ENCODE measurements at places on chromosomes 11 and 22.

DNA sequence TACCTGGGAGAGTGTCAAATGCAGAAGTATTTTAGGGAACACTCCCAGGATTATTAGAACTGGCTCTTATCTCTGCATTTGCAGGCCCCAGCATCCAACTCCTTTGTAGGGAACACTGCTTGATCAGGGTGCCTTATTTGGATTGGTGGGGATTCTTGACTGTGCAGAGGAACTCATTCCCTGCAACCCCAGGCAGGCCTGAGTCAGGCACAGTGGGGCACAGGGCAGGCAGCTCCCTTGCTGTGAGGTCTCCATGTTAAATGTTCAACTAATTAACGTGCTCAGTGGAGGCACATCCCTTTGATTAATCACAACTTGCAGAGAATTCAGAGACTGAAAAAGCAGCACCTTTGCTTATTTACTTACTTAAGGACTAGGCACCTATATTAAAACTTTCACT, 102.3 kb upstream of the TENM4 start:
- DNase-seq, result no peak

DNA sequence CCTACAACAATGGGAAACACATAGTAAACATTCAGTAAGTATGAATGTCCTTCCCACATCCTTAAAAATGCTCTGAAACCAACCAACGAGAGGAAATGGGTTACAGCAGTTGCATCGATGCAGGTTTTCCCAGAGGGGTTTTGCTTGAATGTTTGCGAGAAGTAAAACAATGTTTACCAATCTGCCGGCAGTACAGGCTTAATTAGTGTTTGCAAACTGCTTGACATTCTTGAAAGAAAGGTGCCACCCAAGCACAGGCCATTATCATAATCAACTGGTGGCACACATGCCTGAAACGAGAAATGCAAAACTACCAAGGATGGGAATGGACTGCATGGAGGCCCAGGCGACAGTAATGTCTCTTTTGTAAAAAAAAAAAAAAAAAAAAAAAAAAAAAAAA, 27.1 kb upstream of the OPCML start:
- no peak for DNase-seq

- DNase-seq, result peak; percentile 78
Measured at GRCh38 chr22:21982338-21982965, at the start of gene TOP3B. TOP3B (minus strand) TSS chr22:21982787; CDS start chr22:21975709, 7,078 bp downstream.

- no peak for DNase-seq
Measured at GRCh38 chr22:47665151-47665550, 902.7 kb downstream of the TBC1D22A start.

DNA sequence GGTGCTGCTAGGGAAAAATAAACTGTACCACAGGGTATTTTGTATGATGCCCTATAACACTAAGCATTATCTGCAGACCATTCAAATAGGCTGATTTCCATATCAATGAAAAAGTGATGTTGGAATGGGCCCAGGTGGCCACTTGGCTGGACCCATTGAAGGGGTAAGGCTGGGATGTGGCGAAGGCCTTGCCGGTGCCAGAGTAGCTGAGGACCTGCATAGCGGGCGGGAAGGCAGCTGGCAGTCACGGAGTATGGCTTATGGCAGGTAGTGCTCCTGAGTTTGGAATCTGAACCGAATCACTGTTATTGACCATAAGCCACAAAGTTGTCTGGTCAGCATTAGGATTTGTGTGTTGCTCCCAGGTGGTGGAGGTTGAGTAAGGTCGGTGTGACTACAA, 131.0 kb downstream of the MICAL2 start:
- no peak for DNase-seq

DNA sequence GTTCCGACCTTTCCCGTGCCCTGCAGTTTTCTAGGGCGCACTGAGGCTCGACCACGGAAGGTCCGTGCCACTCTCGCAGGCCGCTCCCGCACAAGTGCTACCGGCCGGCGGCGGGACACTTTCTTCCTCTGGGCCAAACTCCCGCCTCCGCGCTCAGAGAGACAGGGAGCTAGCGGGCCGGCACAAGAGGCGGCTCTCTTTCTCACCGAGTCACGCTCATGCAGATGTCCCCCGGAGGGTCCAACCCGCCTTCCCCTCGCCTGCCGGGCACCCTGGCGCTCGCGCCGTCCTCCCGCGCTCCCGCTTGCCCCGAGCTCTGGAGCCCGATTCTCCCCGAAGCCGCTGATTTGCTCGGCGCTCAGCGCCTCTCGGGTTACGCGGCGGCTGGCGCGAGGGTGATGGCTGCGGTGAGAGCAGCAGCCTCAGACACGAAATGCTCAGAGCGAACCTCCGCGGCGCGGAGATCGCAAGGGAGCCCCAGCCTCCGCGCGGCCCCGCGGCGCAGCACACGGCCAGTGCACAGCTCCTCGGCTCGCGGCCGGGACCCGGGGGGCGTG, 1.0 kb downstream of the LMO1 start:
- DNase-seq, result peak; percentile 48

DNA sequence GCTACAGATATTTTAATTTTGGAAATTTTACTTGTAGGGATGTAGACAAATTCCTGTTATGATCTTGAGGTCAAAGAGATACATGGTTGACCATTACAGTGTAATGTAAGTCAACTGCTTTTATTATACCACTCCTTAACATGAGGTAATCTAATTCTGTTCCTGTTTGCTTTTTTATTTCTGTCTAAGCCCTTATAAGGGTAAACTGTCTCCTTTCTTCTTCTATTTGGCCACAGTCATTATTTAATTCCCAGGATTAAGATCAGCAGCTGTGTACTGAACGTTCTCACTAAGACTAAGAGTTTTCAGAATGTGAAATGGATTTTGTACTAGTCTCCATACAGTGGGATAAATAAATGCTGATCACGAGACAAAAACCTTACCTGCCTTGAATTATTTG, 32.8 kb downstream of the C2CD3 start:
- no peak for DNase-seq

DNA sequence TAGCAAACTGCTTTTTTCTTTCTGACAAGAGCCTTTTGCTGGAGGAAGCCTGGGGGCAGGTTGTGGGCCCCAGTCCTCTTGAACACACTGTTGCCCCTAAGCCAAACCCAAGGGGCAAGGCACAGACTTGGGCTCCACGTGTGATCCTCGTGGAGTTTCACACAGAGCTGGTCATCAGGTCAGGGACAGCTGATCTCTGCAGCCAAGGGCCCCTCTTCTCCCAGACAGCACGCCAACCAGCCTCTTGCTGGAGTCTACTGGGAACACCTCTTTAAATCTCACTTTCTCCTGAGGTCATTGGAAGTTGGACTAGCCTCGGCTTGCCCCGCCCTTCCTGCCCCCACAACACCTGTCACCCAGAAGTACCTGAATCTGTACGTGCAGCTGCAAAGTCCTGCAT, 39.8 kb downstream of the C11orf58 start:
- no peak for DNase-seq

DNA sequence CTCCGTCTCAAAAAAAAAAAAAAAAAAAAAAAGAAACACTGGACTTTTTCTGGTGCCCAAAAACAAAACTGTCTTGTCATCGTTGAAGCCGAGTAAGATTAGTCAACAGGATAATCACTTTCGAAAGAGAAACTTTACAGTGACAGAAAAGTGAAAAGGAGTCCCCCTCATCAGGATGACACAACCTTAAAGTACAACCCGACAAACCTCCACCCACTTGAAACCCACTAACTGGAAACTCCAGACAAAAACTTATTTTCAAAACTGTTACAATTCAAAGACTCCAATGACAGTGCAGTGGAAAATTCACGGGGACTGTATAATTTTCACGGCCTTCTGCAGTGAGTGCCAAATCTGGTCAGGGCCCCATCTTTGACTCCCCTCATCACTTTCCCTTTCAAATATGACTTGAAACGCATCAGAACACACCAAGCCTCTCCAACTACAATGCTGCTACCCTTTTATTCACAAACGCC, 1.3 kb downstream of the DENND5A start:
- DNase-seq, result no peak

DNA sequence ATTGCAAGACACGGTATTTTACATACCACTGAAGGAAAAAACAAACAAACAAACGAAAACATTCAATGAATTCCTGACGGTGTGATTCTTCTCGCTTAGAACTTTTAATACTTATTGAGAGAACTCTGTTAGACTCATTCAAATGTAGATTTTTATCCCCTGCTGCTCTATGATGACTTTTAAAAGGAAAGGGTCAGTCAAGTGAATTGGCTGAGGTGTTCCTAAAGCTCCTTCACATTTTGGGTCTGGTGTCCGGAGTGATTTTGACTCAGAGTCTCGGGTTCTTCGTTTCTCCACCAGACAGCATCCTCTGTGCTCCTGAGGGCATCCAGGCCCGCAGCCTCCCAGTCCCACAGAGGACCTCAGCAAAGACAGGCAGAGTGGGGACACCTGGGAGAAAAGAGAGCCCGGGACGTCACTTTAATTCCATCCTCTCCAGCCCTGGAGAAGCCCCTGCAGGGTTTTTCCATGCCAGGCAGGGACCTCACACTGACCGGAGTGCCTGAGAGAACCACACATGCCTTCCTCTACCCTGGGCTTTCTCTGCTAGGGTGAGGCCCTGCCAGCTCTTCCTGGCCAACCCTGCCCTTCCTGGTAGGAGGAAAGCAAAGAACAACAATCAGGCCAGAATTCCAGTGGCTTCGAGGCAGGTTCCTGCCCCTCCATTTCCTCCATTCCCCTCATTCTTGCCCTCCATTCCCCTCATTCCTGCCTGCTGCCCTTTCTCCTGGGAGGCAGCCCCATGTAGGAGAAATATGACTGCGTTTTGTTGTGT, 1.4 kb upstream of the CSF2RB start:
- DNase-seq, result no peak

GRCh38 chr11:124633355-124633754, 10.7 kb downstream of the TBRG1 start:
- no peak for DNase-seq

DNA sequence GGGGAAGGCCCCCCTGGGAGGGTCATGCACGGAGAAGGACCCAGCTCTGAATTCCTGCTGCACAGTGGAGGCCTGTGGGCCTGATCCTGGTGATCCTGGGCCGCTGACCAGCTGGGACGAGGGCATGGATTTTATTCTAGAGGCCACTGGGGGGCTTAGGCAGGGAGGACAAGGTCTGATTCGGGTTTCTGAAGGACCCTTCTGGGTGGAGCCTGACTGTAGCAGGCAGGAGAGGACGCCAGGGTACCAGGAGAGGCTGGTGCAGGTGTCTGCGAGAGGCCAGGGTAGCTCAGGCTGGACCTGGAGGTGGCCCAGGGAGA, 31.3 kb downstream of the MPPED1 start:
- DNase-seq, result no peak

DNA sequence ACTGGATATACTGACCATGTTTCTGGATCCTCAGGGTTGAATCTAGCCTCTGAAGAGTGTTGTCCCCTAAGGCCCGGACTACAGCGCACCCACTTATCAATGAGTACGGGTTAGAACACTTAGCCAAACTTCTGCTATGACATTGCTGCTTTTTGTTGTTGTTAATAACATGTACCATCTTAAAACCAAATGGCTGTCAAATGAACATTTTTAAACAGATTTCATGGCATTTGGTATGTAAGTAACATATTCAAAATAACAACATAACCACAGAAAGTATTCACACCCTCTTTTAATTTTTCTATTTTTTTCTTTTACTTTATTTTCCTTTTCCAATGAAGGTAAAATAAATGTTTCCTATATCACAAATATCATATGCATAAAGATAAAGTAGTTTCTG, 1292.5 kb upstream of the TENM4 start:
- DNase-seq, result no peak

- DNase-seq, result no peak
Measured at GRCh38 chr11:76153571-76153923, 52.8 kb downstream of the WNT11 start.

- DNase-seq, result no peak
Measured at GRCh38 chr11:13205486-13205885, 72.1 kb upstream of the BMAL1 start.

GRCh38 chr11:60158636-60159035, 24.2 kb downstream of the MS4A6A start:
- DNase-seq, result no peak

DNA sequence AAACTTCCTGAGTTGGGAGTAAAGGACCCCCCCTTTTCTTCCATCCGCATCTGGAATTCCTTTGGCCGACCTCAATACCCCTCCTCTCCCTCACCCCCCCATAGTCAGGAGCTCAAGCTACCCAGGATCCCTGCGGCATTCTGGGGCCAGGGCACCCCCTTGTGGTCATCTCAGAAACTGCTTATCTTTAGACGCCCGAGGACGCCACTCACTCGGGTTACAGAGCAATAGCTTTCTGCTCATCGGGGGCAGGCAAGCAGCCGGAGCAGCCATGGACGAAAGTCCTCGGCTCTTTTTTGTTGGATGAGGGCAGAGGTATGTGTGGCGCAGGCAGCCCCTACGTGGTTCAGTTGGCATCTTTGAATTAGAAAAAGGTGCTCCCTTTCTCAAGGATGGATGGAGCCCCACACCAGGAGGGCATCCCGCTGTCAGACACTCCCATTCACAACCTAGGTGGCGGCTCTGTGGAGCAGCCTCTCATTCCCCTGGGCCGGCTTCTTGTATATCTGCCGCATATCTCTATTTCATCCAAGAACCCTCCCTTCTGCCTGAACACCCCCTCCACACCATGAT, 2.3 kb downstream of the C1QTNF5 start:
- peak; percentile 86 for DNase-seq

GRCh38 chr11:88012456-88012855, 162.8 kb downstream of the RAB38 start:
- DNase-seq, result no peak

DNA sequence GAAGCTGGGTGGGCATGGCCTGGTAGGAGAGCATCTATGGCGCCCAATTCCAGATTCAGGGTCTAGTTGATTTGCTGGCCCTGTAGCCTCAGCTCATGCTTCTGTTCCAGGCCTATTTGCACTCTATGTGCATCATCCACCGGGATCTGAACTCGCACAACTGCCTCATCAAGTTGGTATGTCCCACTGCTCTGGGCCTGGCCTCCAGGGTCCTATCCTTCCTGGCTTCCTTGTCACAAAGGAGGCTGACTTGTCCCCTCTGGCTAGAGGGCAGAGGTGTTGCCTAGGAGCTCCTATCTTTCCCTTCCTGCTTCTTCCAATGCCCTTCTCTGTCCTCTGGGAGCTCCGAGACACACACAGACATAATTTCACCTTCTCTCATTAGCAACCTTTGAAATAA, 21.3 kb downstream of the PIK3IP1 start:
- no peak for DNase-seq

DNA sequence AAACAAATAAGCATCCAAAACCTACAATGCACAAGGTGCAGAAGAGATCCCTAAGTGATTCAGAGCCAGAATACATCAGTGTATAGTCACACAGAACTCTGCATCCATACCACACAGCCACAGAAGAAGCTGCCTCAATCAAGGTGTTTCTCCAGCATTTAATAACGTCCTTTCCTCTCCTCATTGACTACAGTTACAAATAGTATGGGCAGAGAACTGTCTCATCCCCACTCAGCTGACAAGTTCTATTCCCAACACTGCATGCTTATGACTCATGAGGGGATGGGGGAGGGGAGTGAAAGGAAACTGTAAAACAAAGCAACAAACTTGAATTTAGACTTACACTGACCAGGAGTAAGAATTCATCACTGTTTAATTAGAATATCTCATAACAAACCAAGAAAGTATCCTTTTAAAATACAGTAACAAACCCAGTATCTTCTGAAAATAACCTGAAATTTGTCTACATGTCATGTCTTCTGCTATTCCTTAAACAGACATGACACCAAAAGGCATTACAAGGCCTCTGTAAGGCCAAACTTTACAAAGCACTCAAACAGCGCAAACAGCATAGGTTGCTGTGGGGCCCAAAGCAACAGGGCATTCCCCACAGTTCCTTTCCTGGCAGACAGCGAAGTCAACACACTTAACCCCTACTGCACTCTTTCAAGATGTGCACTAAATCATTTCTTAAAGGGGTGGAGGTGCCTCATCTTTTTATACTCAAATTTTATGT, 29.3 kb downstream of the CELF1 start:
- peak; percentile 69 for DNase-seq

Data from G401 (cell line).